ENCODE measurements at places on chromosomes 13 and 19.

DNA sequence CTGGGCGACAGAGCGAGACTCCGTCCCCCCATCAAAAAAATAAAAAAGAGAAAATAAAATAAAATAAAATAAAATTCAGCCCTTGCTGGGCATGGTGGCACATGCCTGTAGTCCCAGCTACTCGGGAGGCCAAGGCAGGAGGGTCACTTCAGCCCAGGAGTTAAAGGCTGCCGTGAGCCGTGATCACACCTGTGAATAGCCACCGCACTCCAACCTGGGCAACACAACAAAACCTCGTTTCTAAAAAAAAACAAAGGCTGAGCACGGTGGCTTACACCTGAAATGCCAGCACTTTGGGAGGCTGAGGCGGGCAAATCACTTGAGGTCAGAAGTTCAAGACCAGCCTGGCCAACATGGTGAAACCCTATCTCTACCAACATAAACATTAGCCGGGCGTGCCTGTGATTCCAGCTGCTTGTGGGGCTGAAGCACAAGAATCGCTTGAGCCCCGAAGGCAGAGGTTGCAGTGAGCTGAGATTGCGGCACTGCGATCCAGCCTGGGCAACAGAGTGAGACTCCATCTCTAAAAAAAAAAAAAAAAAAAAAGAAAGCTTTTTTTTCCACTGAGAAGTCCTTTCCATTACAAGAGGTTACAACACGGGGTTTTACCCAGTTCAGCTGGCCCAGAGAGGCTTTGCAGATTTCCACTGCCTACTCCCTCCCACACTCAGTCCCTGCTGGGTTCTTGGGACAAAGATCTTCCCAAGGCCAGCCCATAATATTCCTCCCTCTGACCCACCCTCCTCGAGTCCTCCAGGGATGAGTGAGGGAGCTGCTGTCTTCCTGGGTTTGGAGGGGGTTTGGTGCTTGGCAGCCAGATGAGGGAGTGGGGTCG, 6.4 kb downstream of the ANGPTL4 start:
- DNase-seq: no peak

GRCh38 chr19:17184371-17184841, 30.8 kb upstream of the USE1 start:
- no peak for DNase-seq

- no peak for DNase-seq
Observed at GRCh38 chr19:47303966-47304365, 5.7 kb upstream of the C5AR1 start.

GRCh38 chr13:111281751-111282311, 38.6 kb upstream of the TEX29 start:
- DNase-seq: no peak

- no peak for DNase-seq
Observed at GRCh38 chr13:26605845-26606244, 48.4 kb downstream of the WASF3 start.

GRCh38 chr19:2187159-2187558, 23.4 kb downstream of the DOT1L start:
- DNase-seq: no peak

DNA sequence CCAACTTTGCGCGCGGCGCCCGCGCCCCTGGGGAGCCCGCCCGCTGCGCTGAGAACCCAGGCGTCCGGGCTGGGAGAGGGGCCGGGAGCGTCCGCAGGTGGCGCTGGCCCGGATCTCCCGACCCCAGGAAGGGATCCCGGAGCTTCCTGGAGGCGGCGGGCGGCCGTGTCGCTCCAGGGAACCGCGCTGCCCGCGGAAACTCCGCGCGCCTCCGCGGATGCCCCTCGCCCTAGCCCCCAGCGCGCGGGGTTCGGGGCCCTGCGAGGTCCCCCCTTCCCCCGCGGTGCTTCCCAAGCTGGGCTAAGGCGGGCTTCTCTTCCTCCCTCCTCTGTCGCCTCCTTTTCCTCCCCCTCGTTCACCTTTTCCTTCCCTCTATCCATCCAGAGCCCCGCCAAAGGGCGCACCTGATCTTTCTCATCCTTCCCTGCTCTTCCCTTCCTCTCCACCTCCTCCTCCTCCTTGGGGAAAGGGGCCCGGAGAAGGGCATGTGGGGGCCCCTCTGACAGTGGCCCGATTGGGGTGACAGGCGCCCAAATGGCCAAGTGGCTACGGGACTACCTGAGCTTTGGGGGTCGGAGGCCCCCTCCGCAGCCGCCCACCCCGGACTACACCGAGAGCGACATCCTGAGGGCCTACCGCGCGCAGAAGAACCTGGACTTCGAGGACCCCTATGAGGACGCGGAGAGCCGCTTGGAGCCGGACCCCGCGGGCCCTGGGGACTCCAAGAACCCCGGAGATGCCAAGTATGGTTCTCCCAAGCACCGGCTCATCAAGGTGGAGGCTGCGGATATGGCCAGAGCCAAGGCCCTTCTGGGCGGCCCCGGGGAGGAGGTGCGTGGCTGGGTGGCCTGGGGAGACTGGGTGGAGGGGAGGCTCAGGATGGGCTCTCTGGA, 710 bp downstream of the SHD start:
- DNase-seq: no peak

GRCh38 chr19:48218997-48219396, 36.7 kb downstream of the CARD8 start:
- no peak for DNase-seq

DNA sequence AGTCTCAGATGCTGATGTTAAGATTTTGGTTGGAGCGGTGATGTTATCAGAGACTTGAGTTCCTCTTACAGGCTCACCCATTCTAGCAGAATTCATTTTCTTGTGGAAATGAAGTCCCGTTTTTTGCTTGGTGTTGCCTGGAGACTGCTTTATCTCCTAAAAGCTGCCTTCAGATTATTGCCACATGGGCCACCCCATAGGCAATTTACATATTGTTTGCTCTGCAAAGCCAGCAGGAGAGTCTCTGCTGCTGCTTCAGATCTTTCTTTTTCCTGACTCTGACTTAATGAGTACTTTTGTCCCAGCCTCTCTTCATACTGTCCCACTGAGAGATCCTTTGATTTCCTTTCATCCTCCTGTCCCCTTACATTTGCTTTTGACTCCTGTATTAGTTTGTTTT, 114.6 kb downstream of the TDRD3 start:
- DNase-seq: no peak

GRCh38 chr13:57627663-57628062, 3.9 kb upstream of the PCDH17 start:
- peak; percentile 49 for DNase-seq

- no peak for DNase-seq
Observed at GRCh38 chr19:16376649-16377048, 52.0 kb downstream of the KLF2 start.

DNA sequence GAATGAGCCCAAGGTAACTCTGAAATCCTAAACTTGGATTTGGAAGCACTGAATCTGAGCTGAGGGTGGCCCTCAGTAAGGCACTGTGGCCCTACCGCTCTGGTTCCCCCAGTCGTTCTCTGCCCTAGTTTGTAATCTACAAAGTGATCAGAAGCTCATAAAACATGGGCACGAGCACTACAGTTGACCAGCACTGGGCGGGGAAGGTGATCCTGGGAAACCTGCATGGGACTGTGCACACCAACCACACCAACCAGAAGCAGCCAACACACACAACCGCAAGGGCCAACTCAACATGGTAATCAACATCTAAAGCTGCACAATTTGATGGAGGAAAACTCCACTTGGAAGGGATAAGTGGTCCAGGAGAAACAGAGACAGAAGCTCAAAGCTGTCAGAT, 22.9 kb downstream of the SLC7A1 start:
- DNase-seq: no peak

- DNase-seq: no peak
Observed at GRCh38 chr13:38661010-38661675, 25.7 kb upstream of the FREM2 start.

GRCh38 chr19:31674503-31675192, 325.4 kb upstream of the TSHZ3 start:
- no peak for DNase-seq

GRCh38 chr13:72437458-72437857, 290.0 kb downstream of the MZT1 start:
- no peak for DNase-seq

GRCh38 chr13:96581741-96582140, 412.5 kb downstream of the OXGR1 start:
- no peak for DNase-seq

- no peak for DNase-seq
Observed at GRCh38 chr13:106129273-106129672, 406.2 kb downstream of the EFNB2 start.

GRCh38 chr19:14437578-14438140, 4.6 kb downstream of the PKN1 start:
- no peak for DNase-seq

- no peak for DNase-seq
Observed at GRCh38 chr13:72146816-72147215, 279.8 kb upstream of the DACH1 start.

DNA sequence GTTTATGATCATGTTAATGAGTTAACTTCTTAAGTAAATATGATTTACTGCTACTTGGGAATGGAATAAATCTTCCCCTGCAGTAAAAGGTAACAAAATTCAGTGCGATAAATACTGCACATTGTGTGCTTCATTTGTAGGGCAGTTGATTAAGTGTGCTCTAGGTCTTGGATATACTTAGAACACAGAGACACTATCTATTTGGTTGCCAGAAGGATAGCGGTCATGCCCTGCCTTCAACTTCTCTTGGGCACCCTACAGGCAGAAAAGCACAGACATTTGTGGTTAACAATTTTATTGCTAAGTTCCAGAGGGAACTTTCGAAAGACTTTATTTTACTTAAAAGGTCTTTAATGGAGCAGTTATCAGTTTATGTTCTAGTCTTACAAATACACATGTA, 605.8 kb downstream of the PCDH9 start:
- no peak for DNase-seq

DNA sequence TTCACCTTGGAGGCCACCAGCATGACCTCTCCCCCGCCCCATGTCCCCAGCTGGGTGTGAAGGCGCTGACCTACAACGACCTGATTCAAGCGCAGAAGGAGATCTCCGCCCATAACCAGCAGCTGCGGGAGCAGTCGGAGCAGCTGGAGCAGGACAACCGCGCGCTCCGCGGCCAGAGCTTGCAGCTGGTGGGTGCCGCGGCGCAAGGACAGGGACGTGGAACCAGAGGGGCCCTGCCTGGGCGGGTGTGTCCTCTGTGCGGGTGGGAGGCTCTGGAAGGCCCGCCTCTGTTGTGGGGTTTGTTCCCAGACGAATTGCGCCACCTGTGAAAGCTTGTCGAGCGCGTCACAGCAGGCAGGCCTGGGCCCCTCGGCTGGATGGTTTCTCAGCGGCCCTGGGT, 22.3 kb downstream of the PLEKHJ1 start:
- DNase-seq: no peak

DNA sequence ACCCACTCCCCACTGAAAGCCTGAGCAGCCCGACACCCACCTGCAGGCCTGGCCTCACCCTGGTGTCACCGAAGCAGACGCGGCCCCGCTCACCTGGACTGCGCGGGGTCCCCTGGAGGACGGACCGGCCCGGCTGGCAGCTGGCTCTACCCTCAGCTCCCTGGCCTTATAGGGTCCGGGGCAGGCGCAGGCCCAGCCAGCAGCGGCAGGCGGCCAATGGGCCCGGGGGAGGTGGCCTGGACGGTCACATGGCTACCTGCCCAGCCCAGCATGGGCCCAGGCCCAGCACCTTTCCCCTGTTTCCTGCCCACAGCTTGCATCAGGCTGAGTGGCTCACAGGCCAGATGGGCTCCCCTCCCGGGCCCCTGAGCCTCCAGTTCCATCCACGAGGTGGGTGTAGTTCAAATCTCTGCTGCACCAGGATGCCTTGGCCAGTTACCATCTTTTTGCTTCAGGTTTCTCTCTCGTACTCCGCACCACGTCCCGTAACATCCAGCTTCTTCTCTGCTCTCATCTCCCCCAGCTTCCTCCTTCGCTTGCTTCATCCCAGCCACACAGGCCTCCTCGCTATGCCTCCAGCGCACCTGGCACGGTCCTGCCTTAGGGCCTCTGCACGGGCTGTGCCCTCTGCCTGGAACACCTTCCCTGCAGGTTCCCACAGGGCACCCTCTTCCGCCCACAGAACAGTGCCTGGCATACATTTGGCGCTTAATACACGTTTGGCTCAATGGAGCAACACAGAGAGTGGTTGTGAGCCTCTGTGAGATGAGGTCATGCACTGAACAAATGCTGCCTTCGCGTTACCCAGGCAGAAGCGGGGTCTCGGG, at the start of gene PLIN4:
Gene PLIN4 (minus strand): TSS at position 142 of the 827 bp plus-strand sequence. CDS start 214 bp downstream, outside the sequence.
- no peak for DNase-seq

GRCh38 chr13:50070186-50070585, 54.9 kb downstream of the KCNRG start:
- DNase-seq: no peak

GRCh38 chr19:36797786-36798108, 25.1 kb upstream of the ZNF850 start:
- no peak for DNase-seq

DNA sequence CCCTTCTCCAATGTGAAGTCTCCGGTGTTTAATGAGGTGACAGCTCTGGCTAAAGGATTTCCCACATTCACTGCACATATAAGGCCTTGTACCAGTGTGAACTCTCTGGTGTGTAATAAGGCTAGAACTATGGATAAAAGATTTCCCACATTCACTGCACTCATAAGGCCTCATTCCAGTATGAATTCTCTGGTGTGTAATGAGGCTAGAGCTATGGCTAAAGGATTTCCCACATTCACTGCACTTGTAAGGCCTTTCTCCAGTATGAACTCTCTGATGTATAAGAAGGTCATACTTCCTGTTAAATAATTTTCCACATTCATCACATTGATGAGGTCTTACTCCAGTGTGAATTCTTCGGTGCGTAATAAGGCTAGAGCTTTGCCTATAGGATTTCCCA, 5.9 kb downstream of the ZNF256 start:
- no peak for DNase-seq

- no peak for DNase-seq
Observed at GRCh38 chr19:19873381-19873780, 7.7 kb downstream of the ZNF253 start.

GRCh38 chr13:96053003-96053703, at the start of gene UGGT2:
Gene UGGT2, minus strand, starts transcription at chr13:96053401. Its CDS starts 89 bp downstream, at chr13:96053312.
- DNase-seq: peak; percentile 92

DNA sequence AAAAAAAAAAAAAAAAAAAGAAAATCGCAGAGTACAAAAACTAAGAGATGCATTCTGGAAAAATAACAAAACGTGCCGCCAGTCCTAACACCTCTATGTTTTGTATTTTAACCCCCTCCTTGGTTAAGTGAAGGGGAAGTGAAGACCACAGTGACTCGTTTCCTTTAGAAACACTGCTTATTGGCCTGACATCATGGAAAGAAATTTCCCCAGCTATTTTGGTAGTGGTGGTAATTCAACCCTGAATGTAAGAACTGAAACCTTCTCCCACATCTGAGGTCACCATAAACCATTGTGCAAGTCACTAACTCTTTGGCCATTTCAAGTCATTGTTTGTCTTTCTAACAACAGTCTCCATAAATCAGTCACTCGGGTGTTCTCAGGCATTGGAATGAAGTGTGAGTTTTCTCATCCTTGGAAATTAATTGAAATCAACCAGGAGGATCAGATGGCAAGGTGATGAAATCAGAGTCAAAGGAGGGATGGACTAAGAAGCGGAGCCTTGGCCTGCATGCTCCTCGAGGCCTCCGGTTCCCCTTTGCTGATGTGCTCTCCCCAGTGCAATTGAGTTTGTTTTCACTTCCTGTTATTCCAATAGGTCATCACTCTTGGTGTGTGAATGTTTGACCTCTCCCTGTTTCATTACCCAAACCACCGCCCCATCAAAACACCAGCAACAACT, 443.9 kb downstream of the FGF9 start:
- no peak for DNase-seq

All from SK-N-DZ (cell line).